Neural progenitor cell (in vitro differentiated cells): ENCODE measurements at places on chromosomes 12 and 14. TPM values are rescaled to one million over a fixed set of nuclear protein-coding genes. Genes with fewer than 3 reads are reported as not detected.
A peak's percentile ranks its signal among the peaks of the same experiment; 100 is the strongest.

- H3K27me3 ChIP-seq: no peaks in the 10 kb centered on the region
Measured at GRCh38 chr12:94266796-94267536, 118.6 kb downstream of the PLXNC1 start.

DNA sequence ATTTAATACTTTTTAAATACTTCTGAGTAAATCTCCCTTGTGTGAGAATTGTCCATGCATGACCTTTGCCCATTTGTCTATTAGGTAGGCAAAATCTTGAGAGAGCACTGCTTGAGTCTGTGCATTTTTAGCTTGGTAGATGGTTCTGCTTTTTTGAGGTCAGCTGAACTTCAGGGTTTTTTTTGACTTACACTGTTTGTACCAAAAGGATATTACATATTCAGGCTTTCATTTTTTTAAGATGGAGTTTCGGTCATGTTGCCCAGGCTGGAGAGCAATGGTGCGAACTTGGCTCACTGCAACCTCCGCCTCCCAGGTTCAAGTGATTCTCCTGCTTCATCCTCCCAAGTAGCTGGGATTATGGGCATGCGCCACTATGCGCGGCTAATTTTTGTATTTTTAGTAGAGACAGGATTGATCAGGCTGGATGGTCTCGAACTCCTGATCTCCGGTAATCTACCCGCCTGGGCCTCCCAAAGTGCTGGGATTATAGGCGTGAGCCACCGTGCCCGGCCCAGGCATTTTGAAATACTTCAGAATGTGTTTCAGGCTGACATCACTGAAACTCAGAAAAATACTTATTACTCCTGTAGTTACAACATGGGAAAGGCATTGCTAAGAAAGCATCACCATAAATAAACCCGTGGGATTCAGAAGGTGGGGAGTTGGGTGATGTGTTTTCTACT lies 11.1 kb downstream of the RASSF3 start:
- DNase-seq: no peak
- no peaks in the 10 kb centered on the region for H3K36me3 ChIP-seq
- no peak overlapping the region for H3K27ac ChIP-seq
- H3K4me1 ChIP-seq: peaks cover 24% of the 10 kb centered on the region

DNA sequence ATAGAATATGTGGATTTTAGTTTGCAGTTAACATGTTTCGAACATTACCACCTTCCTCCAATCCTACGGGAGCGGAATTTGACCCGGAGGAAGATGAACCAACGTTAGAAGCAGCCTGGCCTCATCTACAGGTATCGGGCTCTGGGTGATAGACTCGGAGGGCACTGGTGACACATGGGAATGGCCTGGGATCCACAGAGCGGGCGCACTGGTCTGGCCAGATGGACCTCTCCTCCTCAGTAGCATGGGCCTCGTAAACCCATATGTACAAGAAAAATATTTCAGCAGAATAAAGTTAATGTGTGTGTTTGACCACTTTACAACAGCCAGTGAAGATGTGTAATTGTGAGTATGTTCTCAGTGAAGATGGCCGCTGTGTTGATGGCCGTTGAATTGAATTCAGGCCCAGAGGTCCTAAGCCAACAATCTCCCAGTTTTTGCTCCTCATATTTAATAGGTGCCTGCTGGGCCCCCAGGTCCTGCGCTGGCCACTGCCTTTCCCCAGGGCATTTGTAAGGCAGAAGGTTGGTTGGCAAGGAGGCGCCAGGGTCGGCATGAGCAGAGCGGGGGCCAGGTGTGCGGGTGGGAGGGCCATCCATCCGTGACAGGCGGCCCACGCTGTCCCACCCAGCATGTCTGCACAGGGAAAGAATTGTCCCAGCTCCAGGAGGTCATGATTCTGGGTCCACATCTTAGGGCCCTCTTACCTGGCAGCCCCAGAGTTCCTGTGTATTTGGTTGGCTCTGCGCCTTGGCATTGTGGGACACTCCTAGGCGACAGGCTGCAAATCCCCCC lies 82.0 kb upstream of the DYNC1H1 start:
- H3K36me3 ChIP-seq: no peaks in the 10 kb centered on the region
- no peak for DNase-seq
- H3K27ac ChIP-seq: no peak overlapping the region
- H3K4me3 ChIP-seq: no peak overlapping the region
- no peaks in the 10 kb centered on the region for H3K4me1 ChIP-seq
- H3K27me3 ChIP-seq: no peaks in the 10 kb centered on the region

DNA sequence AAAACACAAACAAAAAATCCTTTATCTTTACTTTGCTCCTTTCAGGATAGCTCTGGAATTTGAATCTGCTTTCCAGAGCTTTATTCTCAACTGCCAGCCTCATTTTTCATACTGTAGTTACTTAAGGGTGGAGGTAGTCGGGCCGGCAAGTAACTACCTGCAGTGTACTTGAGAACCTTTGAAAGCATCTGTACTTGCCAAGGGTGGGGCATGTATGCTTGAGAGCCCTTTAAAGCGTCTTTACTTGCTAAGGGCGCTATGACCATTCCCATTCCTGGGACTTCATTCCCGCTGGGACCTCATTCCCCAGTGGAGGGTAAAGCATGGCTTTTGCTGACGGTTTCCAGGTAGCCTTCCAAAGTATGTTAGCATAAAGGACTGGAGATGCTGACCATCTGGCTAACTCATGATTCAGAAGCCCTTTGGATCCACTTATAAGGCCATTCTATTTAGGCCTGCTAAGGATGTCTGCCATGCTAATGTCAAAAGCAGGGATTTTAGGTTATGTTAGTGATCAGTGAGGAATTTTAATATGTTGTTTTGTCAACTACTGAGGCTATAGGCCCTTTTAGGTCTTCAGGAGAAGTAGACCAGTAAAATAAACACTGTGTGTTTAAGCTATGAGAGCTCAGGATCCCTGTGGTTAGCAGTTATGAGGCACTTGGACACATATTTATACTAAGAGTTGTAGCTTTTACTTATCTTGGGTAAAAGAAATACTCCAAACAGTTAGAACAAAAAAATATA lies 74.9 kb downstream of the CRADD start:
- no peak overlapping the region for H3K27ac ChIP-seq
- H3K4me1 ChIP-seq: no peaks in the 10 kb centered on the region
- no peaks in the 10 kb centered on the region for H3K36me3 ChIP-seq
- no peaks in the 10 kb centered on the region for H3K27me3 ChIP-seq
- H3K4me3 ChIP-seq: no peak overlapping the region

DNA sequence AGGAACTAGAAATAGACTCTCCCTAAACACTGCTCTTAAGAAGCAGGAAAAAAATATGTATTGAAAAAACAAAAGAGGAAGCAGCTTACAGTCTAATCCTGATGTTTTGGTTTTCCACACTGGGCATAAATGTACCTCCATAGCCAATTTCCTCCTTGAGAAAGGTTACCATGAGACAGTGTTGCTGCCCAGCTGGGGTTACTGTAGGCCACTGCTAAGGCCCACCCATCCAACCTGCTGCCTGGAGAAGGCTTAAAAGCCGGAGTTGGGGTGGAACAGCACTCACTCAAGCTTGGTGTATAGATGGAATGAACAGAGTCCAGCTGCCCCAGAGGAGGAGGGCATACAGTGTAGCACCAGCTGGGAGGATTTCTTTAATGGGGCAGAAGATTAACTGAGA lies 41.1 kb downstream of the ERG28 start:
- DNase-seq: no peak
- no peak overlapping the region for H3K4me3 ChIP-seq
- no peaks in the 10 kb centered on the region for H3K27me3 ChIP-seq
- no peaks in the 10 kb centered on the region for H3K36me3 ChIP-seq
- no peak overlapping the region for H3K27ac ChIP-seq

DNA sequence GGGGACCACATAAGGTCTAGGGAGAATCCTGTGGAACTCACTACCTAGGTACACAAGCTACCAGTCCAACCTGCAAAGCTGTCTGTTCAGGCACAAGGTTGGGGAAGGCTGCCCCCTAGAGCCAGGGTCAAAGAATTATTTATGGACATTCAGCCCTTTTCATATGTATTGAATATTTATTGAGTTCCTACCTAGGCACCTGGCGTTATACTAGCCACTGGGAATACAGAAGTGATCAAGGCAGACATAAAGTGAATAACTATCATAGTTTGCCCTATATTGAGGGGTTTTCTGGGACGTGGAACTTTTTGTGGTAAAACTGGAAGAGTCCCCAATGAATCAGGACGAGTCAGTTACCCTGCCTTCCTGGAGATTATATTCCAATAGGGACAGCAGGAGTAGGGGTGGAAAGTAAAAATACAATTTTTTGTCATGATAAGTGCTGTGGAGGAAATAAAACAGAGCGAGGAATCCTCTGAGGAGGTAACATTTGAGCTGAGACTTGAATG lies 5.8 kb upstream of the SLC48A1 start:
- no peaks in the 10 kb centered on the region for H3K36me3 ChIP-seq
- H3K4me1 ChIP-seq: peaks cover under 1% of the 10 kb centered on the region
- peaks cover 5% of the 10 kb centered on the region for H3K27me3 ChIP-seq
- peak; percentile 48 for DNase-seq
- no peak overlapping the region for H3K4me3 ChIP-seq

- no peaks in the 10 kb centered on the region for H3K36me3 ChIP-seq
- no peak overlapping the region for H3K27ac ChIP-seq
- no peak for DNase-seq
Measured at GRCh38 chr14:63467440-63468072, 75.6 kb downstream of the PPP2R5E start.

DNA sequence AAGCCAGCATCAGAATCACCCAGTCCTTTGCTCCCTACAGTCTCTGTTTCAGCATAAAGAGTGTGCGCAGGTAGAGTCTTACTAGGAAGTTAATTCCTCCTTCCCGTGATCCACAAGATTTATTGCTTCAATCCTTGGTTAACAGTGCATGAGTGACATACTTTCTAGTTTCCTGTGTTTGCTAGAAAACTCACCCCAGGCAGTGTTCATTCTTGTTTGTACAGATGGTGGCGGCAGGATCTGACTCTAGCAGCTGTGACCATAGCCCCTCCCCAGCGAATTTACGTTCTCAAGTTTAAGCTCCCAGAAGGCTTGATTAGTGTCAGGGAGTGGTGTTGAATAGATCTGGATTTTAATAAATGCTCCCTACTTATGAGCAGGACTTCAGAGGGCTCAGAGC lies 75.9 kb upstream of the ANO2 start:
- DNase-seq: no peak
- no peak overlapping the region for H3K4me3 ChIP-seq
- H3K27me3 ChIP-seq: no peaks in the 10 kb centered on the region
- no peak overlapping the region for H3K27ac ChIP-seq
- no peaks in the 10 kb centered on the region for H3K4me1 ChIP-seq
- H3K36me3 ChIP-seq: no peaks in the 10 kb centered on the region

The C12orf42 gene
- 0.56 and 1.1 TPM in 2 replicates for total RNA-seq

The STON2 gene
- 25.0 and 31.1 TPM in 2 replicates for total RNA-seq

The ZBTB39 gene
- 21.1 and 29.7 TPM in 2 replicates for total RNA-seq

The DDN gene
- 0.25 TPM in 1 of 2 replicates, not detected in the other for total RNA-seq
